Mucosa of descending colon (tissue), 3 donors: ENCODE measurements at places on chromosomes 4 and X. TPM values are rescaled to one million over a fixed set of nuclear protein-coding genes. Genes with fewer than 3 reads are reported as not detected.

SPACA5 gene
- total RNA-seq: not detected

GRCh38 chr4:185654965-185655554 lies 119.8 kb upstream of the PDLIM3 start:
- no peak for DNase-seq

GRCh38 chr4:4783847-4784246 lies 75.6 kb upstream of the MSX1 start:
- DNase-seq: no peak

DNA sequence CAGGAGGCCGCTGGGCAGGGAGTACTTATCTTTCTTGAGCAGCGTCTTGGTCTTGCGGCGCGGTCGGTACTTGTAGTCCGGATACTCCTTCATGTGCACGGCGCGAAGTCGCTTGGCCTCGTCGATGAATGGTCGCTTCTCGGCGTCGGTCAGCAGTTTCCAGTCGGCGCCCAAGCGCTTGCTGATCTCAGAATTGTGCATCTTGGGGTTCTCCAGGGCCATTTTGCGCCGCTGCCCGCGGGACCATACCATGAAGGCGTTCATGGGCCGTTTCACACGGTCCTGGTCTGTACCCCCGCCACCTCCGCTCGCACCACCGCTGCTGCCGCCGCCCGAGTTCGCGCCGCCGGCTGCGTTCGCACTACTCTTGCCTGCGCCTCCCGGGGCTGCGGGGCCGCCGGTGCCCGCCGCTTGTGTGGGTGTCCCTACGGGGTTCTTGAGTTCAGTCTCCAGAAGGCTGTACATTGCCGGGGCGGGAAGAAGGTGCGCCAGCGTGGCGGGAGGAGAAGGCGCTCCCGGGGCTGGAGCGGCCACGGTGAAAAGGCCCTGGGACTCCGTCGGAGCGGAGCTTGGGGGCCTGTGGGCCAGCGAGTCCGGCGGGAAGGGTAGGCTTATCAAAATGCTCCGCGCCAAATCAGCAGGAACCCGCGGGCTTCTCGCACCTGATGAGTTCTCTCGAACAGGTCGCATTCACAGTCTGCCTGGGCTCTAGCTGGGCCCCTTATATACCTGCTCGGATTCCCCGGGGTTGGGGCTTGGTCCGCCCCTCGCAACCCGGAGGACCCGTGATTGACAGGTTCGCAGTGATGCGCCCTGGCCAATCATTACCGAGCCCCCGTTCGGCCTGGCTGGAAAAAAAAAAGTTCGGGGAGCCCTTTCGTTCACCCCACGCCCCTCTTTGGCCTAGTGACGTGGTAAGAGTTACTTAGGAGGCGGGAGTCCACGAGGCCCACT lies at the start of gene SOX3:
Gene SOX3 (minus strand): TSS at position 699 of the 954 bp plus-strand sequence. CDS start 9 bp downstream, at position 690.
- DNase-seq: peak; percentile 2

GNRHR gene
- total RNA-seq: not detected

- DNase-seq: peak; percentile 65
These were observed 4.0 kb upstream of the DHRSX start for GRCh38 chrX:2504706-2505332.

MEPE gene
- not detected for total RNA-seq

GRCh38 chrX:38746102-38746501 lies 55.2 kb upstream of the MID1IP1 start:
- no peak for DNase-seq

- peak; percentile 22 for DNase-seq
These were observed 241.9 kb upstream of the SFRP2 start for GRCh38 chr4:154030746-154031145.

GRCh38 chr4:92303621-92304027 lies at the start of gene GRID2:
Gene GRID2, plus strand, starts transcription at chr4:92303966.
- no peak for DNase-seq

ADRA2C gene
- 2.3 TPM for total RNA-seq

DNA sequence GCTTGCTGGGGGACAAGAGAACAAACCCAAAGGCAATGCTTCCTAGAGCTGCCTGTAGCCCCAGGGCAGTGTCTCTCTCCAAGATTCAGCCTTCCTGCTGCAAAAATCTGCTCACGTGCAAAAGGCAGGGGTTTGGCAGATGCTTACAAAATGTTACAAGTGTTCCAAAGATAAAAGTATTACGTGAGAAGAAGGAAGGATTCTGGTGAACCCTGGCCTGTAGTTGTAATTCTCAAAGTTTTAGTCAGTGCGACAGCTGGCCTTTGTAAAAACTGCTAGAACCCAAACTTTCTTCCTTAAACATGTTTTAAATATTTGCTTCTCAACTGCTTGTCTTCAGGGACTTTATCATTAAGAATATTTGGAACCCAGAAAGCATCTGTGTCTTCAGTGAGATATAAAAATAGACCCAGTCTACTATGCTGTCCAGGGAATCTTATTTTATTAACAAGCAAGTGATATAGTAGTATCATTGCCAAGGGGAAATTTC lies 232.3 kb downstream of the FRMPD4 start:
- DNase-seq: no peak

GRCh38 chr4:145390571-145390970 lies 91.1 kb upstream of the SMAD1 start:
- no peak for DNase-seq

DNA sequence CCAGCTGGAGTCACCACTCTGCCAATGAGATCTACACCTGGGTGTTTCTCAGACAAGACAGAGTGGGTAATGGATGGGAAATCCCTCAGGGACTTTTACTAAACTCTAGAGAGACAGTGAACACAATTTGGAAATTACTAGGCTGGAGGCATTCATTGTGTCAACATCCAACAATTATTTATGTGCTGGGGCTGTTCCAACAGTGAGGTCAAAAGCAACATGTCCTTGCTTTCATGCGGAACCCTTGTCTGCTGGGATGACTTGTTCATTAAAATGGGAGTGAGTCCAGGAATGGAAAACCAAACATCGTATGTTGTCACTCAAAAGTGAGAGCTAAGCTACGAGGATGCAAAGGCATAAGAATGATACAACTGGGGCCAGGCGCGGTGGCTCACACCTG lies 54.0 kb downstream of the DRD5 start:
- DNase-seq: no peak

GRCh38 chr4:74344031-74344430 lies 20.9 kb upstream of the EREG start:
- DNase-seq: no peak

DNA sequence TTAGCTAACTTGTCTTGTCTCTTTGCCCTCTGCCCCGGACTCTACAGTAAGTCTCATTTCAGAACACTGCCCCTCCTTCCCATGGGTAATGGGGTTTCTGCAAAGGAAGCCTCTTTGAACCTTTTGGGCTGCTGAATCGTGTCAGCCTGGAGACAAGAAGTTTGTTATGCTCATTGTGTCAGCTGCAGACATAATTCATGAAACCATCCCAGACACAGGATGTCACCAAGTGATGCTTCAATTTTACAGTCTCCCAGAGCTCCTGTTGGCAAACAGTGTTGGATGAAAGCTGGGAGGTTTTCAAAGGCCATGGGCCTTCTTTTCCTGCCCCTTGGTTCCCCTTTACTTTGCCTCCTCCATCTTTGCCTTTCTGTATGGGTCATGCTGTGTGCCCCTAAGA lies 223.1 kb upstream of the TAPT1 start:
- no peak for DNase-seq

SULT1B1 gene
- total RNA-seq: 115 TPM

- DNase-seq: no peak
These were observed 17.1 kb upstream of the PCDH10 start for GRCh38 chr4:133131829-133132460.

GRCh38 chrX:11954176-11954575 lies 184.1 kb upstream of the FRMPD4 start:
- DNase-seq: no peak

DNA sequence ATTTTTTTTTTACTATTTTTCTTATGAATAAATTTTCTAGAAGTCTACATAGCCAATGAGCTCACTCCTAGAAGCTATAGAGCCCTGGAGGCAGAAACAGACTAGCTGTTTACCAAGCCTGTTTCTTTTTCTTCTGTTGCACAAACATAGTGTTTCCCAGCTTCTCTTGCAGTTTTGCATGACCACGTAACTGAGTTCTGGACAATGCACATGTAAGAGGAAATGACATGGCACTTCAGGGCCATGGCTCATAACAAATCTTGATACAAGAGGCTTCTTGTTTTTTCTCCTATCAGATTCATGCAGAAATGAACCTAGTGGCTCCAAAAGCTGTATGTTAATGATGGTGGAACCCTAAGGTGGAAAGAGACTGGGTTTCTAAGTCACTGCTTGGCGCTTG lies 127.4 kb downstream of the ZNF330 start:
- DNase-seq: no peak

- no peak for DNase-seq
These were observed 4.0 kb downstream of the LRPAP1 start for GRCh38 chr4:3527914-3528876.

FREM3 gene
- total RNA-seq: not detected

STEEP1 gene
- 22.2 TPM for total RNA-seq

- no peak for DNase-seq
These were observed 79.2 kb downstream of the PRSS12 start for GRCh38 chr4:118273642-118274041.

- no peak for DNase-seq
These were observed 2.5 kb downstream of the ARAP2 start for GRCh38 chr4:36241771-36242170.

DNA sequence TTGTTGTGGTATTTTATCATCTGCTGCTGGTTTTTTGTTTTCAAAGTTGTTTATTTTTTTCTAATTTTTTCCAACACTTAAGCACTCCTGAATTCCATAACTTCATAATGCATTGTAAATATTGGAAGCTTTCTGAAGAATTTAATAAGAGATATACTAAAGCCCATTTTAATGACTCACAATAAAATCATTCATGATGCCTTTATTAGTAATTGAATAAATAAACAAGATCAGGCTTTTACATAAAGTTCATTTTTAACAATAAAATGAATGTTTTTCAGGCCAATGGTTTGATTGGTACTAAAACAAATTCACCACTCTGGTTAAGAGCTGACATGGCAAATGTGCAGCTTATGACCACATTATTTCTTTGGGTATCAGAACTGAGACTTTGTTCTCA lies 408.2 kb upstream of the SMIM31 start:
- DNase-seq: no peak

SMARCAD1 gene
- total RNA-seq: 21.0 TPM
